NCI-H510A (cell line): ENCODE measurements at places on chromosomes 1 and 21.

DNA sequence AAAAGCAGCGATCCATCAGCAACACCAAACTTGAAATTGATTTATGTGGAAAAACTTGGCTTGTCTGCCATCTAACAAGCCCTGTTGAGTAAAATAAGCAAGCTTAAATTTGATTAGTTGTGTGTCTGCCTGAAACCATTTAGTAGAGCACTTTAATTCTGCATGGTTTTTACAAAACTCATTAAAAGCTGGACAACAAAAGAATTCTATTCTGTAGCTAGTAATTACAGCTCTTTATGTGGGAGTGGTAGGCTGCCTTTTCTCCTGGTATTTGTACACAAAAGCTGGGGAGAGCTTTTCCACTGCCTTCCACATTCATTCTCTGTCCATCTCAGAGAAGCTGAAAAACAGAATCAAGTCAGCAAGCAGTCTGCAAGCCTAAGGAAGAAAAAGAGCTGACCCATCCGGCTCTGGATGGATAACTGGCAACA is 1.7 kb downstream of the ETS2 start:
- no peak for DNase-seq

DNA sequence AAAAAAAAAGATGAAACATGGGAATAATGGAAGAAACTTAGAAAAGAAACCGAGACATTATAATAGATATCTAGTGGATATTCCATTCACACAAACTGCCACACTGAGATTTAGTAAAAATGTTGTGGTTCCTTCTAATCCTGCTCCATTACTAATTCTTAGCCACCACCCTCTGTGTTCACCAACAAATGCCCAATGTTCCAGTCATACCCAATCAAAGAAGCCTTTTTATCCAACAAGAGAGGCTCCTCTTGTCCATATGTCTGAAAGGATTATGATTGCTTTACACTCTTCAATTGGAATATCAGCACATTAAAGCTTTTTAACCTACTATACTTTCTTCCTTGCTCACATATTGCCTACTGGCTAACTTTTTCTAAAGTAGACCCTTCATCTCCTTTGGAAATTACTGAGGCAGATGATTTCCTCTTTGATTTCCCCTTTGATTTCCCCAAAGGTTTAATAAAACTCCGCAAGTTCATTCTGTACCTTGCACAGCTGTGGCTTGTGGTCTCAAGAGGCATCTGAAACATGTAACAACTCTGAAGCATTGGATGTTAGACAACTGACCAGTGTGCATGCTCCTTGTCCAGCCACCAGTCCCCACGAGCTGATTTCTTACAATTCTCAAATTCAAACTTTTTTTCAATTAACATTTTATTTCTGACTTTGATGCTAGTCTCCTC is 305.6 kb upstream of the LYPLAL1 start:
- no peak for DNase-seq

DNA sequence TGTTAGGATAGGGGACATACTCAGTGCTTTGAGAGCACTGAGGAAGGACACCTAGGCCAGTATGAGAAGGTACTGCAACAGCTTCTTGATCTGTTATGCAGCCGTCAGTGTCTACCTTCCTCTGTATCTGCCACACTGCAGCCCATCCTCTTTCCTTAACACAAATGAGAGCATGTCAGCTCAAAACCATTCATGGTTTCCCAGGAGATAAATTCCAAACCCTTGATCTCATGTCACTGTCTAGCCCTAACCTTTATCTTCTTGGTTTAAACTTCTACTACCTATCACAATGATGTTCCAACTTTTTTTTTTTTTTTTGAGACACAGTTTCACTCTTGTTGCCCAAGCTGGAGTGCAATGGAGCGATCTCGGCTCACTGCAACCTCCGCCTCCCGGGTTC is 1.4 kb downstream of the ZMYND12 start:
- DNase-seq = no peak

DNA sequence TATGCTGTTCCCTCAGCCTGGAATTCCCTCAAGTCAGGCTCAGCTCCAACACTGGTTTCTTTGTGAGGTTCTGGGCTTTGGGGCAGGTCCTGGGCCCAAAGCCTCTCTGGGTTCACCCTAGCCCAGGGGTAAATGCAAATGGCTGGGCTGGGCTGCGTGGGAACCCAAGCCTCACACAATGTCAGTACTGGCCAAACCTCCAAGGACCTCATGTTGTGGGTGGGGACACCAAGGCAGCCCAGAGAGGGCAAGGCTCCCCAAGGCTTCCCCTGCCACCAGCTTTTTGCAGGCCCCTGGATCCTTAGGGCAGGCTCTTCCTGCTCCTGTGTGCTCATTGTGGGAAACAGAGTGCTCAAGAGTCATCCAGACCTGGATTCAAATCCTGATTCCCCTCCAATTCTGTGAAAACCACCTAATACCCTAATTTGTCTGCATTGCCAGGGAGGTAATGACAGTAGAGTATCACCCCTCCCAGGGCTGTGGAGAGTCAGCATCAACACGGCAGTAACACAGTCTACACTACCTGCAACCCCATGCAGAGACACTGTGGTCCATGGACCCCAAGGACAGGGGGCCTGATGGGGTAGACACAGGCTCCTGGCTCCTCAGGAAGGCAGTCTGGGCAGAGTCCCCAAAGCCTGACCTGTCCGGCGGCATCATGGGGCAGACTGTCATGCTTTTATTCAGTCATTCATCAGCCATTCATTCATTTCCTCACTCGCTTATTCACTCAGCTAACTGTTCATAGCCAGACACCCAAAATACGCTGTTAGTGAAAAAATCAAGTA is 85.7 kb downstream of the DMRTB1 start:
- DNase-seq = no peak

DNA sequence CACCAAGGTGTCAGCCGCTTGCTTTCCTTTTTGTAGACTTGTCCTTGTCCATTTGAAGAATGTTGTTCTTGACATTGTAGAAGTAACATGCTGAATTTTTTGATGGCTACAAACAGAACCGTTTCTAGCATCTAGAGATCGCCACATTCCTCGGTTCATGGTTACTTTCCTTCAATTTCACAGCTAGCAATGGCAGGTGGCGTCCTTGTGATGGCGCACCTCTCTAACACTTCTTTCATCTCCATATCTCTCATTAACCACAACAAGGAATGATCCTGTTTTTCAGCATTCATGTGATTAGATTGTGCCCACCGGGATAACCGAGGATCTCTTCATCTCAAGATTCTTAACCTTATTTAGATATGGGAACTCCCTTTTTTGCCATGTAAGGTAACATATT is 2129.8 kb downstream of the NCAM2 start:
- no peak for DNase-seq

GRCh38 chr1:14259191-14259757 is 339.2 kb upstream of the KAZN start:
- no peak for DNase-seq

DNA sequence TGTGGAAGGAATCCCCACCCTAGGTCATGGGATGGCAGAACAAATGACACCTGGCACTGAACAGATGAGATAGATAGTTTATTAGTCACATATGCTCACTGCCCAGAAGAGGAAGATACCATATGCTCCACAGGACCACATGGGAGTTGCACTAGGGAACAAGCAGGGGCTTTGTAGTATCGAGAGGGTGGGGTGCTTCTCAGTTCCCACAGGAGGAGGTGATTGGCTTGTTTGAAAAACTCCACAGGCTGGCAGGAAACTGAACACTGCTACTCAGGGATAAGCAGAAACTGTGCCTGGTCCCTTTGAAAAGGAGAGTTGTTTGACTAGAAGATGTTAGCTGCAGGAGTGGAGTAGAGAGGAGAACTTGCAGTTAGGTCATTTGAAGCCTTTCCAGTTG is 31.9 kb upstream of the RXRG start:
- no peak for DNase-seq

- DNase-seq = no peak
Observed at GRCh38 chr21:16216288-16216962, 486.6 kb downstream of the USP25 start.

- no peak for DNase-seq
Observed at GRCh38 chr21:14836950-14837349, 227.8 kb downstream of the NRIP1 start.

DNA sequence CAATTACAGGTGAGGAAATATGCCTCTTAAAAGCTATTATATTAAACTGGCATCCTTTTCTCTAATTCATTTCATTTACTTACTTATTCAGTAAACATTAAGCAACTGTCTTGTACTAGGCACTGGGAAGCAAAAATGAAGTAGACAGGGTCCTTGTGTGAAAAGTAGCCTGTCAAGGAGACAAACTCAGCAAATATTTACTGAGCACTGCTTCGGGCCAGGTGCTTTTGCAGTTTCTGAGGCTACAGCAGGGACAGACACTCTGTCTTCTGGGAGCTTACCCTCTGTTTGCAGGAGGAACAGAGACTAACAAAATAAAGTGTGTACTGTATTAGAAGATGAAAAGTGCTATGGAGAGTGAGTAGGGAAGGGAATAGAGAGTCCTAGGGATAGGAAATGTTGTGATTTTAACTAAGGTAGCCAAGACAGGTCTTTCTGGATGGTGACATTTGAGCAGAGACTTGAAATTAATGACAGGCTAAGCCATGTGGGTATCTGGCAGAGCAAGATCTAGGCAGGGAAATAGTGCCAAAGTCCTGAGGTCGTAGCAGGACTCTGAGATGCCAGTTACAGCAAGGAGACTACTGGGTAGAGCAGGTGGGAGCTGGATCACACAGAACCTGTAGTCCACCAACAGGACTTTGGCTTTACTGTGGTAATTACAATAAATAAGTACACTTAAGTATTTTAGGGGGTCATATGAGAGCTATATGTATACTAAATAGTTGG is 133.0 kb downstream of the ITSN1 start:
- no peak for DNase-seq

DNA sequence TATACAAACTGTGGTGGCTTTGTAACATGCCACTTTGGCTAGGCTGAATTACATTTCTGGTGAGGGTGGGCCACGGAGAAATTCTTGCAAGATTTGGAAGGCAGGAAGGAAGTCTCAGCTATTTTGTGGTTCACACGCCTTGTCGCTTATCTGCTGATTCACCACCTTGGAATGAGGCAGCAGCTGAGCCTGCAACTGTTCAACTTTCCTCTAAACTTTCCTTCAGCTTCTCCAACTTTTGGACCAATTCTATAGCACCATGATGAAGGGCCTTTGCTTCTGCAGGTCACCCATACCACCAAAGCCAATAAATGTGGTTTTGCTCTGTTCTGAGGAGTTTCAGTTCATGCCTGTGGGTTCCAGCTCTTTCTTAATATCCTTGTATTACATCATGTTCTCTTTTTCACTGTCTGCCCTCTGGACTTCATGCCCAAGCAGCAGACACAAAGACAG is 337.6 kb upstream of the SNX7 start:
- DNase-seq = no peak

- no peak for DNase-seq
Observed at GRCh38 chr1:228804640-228805413, 69.5 kb downstream of the RHOU start.

GRCh38 chr1:197096137-197096536 is 29.1 kb upstream of the F13B start:
- DNase-seq = no peak

- DNase-seq = no peak
Observed at GRCh38 chr1:235999259-235999925, 65.5 kb downstream of the NID1 start.

DNA sequence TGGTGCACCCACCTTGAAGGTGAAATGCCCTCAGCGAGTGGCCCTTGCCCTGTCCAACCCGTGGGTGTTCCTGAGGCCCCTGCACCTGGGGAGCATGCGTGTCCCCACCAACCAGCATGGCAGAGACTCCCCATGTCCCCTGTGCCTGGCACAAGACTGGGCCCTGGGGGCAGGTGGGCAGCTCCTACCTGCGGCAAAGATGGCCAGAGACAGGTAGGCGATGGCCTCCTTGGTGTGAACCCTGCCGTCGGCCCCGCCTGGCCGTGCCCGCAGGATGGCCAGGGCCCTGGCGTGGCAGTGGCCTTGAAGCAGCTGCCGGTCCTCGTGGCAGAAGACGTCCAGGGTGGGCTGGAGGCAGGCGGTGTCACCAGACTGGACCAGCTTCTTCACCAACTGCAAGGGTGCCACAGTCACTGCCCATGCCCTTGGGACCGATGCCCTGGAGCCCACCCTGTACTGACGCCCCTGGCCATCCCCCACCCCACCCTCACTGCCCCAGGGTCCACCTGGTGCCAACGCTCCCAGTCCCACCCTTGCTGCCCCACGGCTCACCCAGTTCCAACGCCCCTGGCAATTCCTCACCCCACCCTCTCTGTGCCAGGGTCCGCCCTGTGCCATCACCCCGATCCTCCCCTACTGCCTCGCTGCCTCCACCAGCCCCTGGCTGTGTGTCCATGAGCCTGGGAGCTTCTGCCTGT is 15.7 kb downstream of the TTC34 start:
- no peak for DNase-seq

DNA sequence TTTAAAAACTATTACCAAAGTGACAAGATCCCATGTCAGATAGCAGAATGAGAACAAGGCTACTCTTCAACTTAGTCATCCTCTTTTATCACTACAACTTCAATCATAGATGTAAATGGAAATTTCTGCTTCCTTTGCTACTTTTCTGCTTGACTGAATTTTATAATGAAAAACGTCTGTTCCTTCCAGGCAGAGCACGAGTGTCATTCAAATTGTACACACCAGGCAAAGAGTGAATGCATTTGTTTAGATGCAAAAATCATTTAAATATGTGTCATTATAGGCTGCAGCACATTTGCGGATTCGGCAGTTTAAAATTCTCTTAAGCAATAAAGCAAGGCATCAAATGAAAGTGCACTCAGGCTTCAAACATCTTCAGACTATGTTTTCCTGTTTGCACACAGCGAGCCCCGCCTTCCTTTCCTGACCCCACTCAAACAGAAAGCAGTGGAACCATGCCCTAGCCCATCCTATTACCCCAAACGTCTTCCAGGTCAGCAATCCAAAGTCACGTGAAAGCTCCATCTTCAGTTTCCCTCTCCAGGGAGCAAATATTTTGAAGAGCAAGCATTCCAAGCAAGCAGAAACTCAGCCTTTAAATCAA is 99.6 kb downstream of the APP start:
- DNase-seq = no peak
